ENCODE measurements at places on chromosomes 6 and 20.

DNA sequence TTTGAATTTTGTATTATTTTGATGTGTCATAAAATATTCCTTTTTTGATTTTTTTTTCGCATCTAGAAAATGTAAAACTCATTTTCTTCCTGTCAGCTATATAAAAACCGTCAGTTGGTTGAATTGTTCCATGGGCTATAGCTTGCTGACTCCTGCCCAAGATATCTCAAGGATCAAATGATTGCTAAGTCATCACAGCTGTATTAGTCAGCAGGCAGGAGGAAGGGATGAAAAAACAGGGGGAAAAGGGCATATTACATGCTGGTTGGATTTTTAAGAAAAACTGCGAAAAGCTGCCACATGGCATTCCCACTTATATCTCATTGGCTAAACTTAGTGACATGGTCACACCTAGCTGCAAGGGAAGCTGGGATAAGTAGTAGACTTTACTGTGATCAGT, 569.9 kb downstream of the BCKDHB start:
- no peak for DNase-seq

DNA sequence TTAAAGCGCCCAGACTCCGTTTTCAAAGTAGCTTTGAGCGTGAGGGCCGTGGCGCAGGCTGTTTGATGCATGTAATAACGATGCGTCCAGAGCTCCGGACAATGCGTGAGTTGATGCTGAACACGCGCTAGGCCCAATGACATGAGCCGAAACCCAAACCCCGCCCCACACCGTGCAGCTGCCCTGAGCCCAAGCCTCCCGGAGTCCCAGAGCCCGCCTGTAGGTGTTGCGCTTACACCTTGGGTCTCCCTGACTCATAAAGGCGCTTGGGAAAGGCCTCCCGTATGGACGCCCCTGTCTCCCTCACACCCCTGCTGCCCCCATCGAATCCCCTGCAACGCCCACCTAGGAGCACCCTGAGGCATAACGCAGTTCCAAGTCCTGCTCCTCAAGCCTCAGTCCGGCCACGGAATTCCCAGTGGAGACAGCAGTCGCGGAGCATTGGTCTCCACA, 87.6 kb downstream of the ERMARD start:
- DNase-seq: no peak

DNA sequence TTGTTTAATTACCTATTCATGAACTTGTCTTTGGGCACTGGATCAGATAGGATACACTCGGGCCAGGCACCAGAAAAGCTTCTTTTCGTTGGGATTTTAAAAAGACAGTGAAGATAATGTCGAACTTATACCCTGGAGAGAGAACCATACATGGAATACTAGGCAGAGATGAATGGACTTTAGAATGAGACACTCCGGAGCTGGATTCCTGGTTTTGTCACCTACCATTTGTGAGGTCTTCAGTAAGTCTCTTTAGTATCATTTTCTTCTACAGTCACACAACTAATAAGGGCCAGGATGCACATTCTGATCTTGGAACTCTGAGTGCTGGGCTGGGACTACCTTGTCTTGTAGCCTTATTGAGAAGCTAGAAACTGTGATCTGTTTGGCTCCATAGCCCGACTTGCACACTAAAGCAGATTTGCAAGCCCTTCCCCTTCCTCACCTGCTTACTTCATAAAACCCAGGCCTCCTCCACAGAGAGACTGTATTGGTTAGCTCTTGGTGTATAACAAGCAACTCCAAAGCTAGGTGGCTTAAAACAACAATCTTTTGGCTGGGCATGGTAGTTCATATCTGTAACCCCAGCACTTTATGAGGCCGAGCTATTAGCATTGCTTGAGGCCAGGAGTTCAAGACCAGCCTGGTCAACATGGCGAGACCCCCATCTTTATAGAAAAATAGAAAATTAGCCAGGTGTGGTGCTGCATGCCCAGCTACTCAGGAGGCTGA, 7.4 kb upstream of the IFT52 start:
- no peak for DNase-seq

GRCh38 chr6:137727216-137727765, 139.8 kb upstream of the TNFAIP3 start:
- no peak for DNase-seq

GRCh38 chr6:108169464-108170331, 3.9 kb downstream of the NR2E1 start:
- DNase-seq: no peak

DNA sequence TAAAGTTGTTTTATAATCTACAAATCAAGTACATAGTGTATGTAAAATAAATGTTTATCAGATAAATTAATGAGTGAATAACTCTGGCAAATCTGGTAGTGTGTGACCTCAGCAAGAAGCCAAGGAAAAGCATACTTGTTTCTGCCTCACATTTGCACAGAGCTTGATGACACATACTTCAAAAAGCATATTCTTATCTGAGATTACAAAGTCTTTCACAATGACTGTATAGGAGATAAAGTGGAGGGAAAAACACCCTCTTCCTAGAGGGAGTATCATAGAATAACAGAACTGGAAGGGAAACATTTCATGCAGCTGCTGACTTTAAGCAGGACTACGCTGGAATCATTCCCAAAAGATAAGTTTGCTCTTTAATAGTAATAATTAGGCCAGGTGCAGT, 28.1 kb upstream of the AKAP7 start:
- DNase-seq: no peak

GRCh38 chr6:28695715-28696114, 170.0 kb downstream of the GPX5 start:
- DNase-seq: no peak

- peak; percentile 4 for DNase-seq
These were observed 972 bp upstream of the PHF3 start for GRCh38 chr6:63634630-63635029.

- no peak for DNase-seq
These were observed 1.2 kb downstream of the TRAF3IP2 start for GRCh38 chr6:111604259-111605099.

- no peak for DNase-seq
These were observed 9.8 kb upstream of the SNRPB start for GRCh38 chr20:2480381-2480780.
